CD8-positive, alpha-beta memory T cell (primary cell): ENCODE measurements at places on chromosomes 1 and 21. TPM values are rescaled to one million over a fixed set of nuclear protein-coding genes. Genes with fewer than 3 reads are reported as not detected.

GRCh38 chr1:47333922-47334764 lies 553 bp downstream of the CMPK1 start:
- no peaks in the 10 kb centered on the region for H3K27me3 ChIP-seq
- peaks cover 28% of the 10 kb centered on the region for H3K4me1 ChIP-seq
- H3K36me3 ChIP-seq, result no peaks in the 10 kb centered on the region
- DNase-seq, result peak; percentile 81
- H3K27ac ChIP-seq, result peak overlapping the region; percentile 89
- peak overlapping the region; percentile 98 for H3K4me3 ChIP-seq

DNA sequence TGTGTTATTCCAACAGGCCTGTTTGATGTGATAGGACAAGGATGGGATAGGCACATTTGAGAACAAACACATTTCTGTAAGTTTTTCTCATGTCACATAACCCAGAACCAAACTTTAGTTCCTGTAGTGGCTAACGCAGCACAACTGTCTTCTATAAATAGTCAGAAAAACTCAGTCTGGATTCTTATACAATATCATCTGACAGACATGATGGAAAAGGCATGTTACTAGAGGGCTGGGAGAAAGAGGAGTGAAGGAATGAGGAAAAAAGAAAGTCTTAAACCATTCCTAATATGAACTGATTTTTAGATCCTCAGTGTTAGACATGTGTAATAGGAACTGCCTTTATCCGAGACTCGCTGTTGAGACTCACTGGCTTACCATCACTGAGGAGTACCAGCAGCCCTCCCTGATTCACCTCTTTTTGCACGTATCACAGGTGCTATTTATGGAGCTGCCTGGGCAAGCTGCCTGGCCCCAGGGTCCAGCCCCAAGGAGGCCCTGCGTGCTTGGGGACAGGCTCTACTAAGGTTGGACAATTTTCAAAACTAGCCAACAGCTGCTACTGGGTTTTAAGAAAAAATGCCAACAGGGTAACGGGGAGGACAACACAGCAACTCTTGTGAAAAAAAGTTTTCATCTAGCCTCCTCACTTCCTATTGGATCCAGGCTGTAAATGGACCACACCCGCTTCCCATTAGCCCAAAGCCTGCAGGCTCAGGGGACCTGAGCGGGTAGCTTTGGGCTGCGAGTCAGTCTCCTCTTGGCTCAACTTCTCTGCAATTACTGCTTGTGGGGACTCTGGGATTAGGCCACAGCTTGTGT lies 30.7 kb upstream of the SERBP1 start:
- no peak for DNase-seq
- H3K27me3 ChIP-seq, result no peaks in the 10 kb centered on the region
- no peaks in the 10 kb centered on the region for H3K4me1 ChIP-seq
- no peak overlapping the region for H3K4me3 ChIP-seq
- H3K36me3 ChIP-seq, result no peaks in the 10 kb centered on the region

GRCh38 chr1:201888282-201889089 lies at the start of gene SHISA4:
Gene SHISA4 (plus strand): TSS chr1:201888898. CDS start chr1:201888995, 97 bp downstream.
- H3K27me3 ChIP-seq, result peaks cover 33% of the 10 kb centered on the region
- H3K27ac ChIP-seq, result no peak within 1 kb of the TSS
- DNase-seq, result no peak
- peak within 1 kb of the TSS; percentile 39 for H3K4me3 ChIP-seq

Gene TNFRSF25
- 100 TPM for total RNA-seq

DNA sequence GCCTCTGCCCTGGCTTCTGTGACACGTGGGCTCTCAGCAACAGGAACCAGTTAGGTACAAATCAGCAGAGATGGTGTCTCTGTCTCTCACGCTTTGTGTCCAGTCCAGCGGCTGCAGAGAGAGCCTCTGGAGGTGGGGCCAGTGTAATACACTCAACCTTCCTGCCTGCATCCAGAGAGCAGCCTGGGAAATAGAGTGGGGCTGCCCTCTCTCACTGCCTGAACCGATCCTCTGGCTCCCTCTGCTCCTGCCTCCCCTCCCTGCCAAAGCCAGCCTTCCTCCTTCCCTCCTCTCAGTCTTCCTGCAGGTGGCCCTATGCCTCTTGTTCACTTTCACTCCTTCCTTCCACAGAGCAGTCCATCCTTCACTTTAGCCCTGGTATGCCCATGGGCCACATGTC lies at the start of gene ZNF648:
Gene ZNF648 (minus strand): TSS at position 119 of the 400 bp plus-strand sequence. CDS start 3,702 bp downstream, outside the sequence.
- H3K4me1 ChIP-seq, result no peaks in the 10 kb centered on the region
- no peak for DNase-seq
- H3K4me3 ChIP-seq, result no peak within 1 kb of the TSS
- H3K36me3 ChIP-seq, result no peaks in the 10 kb centered on the region
- H3K27me3 ChIP-seq, result no peaks in the 10 kb centered on the region
- no peak within 1 kb of the TSS for H3K27ac ChIP-seq

GRCh38 chr1:15207031-15207828 lies 39.8 kb upstream of the FHAD1 start:
- no peak overlapping the region for H3K4me3 ChIP-seq
- H3K36me3 ChIP-seq, result no peaks in the 10 kb centered on the region
- H3K4me1 ChIP-seq, result no peaks in the 10 kb centered on the region
- H3K27ac ChIP-seq, result no peak overlapping the region
- H3K27me3 ChIP-seq, result no peaks in the 10 kb centered on the region

DNA sequence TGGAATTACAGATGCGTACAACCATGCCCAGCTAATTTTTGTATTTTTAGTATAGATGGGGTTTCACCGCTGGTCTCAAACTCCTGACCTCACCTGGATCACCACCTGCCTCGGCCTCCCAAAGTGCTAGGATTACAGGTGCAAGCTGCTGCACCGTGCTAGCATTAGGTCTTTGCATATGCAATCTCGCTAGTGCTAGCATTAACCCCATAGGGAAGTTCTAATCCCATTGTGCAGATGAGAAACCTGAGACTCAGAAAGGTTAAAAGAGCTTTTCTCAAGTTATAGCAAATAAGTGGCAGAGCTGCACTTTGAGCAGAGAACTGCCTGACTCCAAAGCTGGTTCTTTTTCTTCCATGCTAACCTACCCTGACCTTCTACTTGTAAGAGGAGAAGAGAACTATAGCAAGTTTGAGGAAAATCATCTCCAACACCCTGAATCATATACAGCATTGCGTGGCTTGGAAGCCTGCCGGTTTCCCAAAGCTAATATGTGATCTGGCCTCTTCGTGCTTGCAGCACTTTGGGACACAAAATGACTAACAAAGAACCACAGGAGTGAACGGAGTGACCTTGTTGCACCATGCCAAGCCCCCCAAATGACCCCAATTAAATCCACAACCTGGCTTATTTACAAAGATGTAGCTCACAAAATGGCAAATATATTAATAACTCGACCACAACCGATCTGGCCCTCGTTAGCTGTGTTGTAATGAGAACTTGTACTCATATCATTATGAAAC lies 185.1 kb downstream of the TM2D1 start:
- H3K4me1 ChIP-seq, result no peaks in the 10 kb centered on the region
- H3K4me3 ChIP-seq, result no peak overlapping the region
- H3K27ac ChIP-seq, result no peak overlapping the region
- no peaks in the 10 kb centered on the region for H3K27me3 ChIP-seq
- H3K36me3 ChIP-seq, result no peaks in the 10 kb centered on the region
- no peak for DNase-seq

Gene SLAMF6
- 30.7 TPM for total RNA-seq

DNA sequence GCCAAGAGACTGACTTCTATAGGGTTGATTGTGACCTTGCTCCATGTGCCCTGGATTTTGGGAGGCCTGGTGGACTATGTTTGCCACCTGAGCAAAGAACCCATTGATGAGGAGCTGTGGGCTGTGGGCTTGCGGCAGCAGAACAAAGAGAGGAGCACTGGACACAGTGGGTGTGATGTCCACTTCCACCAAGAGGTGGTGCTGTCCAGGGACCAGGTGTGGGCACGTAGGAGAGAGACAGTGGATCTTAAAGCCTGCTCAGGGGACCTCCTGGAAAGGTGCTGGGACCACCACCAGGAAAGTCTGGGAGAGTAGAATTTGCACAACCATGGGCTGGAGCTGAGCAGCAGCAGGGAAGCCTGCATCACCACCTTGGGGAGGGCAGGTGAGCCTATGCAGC lies 106.7 kb upstream of the ETS2 start:
- no peaks in the 10 kb centered on the region for H3K4me1 ChIP-seq
- H3K36me3 ChIP-seq, result no peaks in the 10 kb centered on the region
- no peaks in the 10 kb centered on the region for H3K27me3 ChIP-seq
- H3K27ac ChIP-seq, result no peak overlapping the region

- H3K4me1 ChIP-seq, result no peaks in the 10 kb centered on the region
- no peaks in the 10 kb centered on the region for H3K36me3 ChIP-seq
- H3K27ac ChIP-seq, result no peak overlapping the region
- H3K27me3 ChIP-seq, result no peaks in the 10 kb centered on the region
These were observed 158.4 kb downstream of the DUSP10 start for GRCh38 chr1:221583465-221583864.

Gene KLHDC7A
- not detected for total RNA-seq

- no peak overlapping the region for H3K4me3 ChIP-seq
- no peaks in the 10 kb centered on the region for H3K4me1 ChIP-seq
- no peak overlapping the region for H3K27ac ChIP-seq
- no peaks in the 10 kb centered on the region for H3K36me3 ChIP-seq
These were observed 94.9 kb downstream of the MAB21L3 start for GRCh38 chr1:116205941-116206679.

- no peaks in the 10 kb centered on the region for H3K4me1 ChIP-seq
- no peaks in the 10 kb centered on the region for H3K36me3 ChIP-seq
- no peak for DNase-seq
- H3K4me3 ChIP-seq, result no peak overlapping the region
These were observed 44.5 kb upstream of the VAMP3 start for GRCh38 chr1:7726623-7727022.

Gene KRTAP19-3
- not detected for total RNA-seq

- H3K36me3 ChIP-seq, result no peaks in the 10 kb centered on the region
- H3K4me1 ChIP-seq, result peaks cover 39% of the 10 kb centered on the region
- DNase-seq, result no peak
These were observed 3.5 kb upstream of the IGSF8 start for GRCh38 chr1:160101717-160102522.

GRCh38 chr1:92511541-92511940 lies 24.8 kb upstream of the GFI1 start:
- no peak overlapping the region for H3K4me3 ChIP-seq
- no peak for DNase-seq
- H3K27ac ChIP-seq, result no peak overlapping the region
- H3K4me1 ChIP-seq, result no peaks in the 10 kb centered on the region
- no peaks in the 10 kb centered on the region for H3K27me3 ChIP-seq

GRCh38 chr1:62726011-62726442 lies 37.8 kb upstream of the DOCK7 start:
- H3K4me3 ChIP-seq, result no peak overlapping the region
- no peak for DNase-seq
- no peaks in the 10 kb centered on the region for H3K27me3 ChIP-seq
- H3K27ac ChIP-seq, result no peak overlapping the region

- DNase-seq, result no peak
- H3K4me1 ChIP-seq, result no peaks in the 10 kb centered on the region
- H3K27me3 ChIP-seq, result peaks cover 8% of the 10 kb centered on the region
- no peak overlapping the region for H3K27ac ChIP-seq
These were observed 66.8 kb upstream of the RGS7 start for GRCh38 chr1:241423541-241424479.

Gene RPE65
- not detected for total RNA-seq

DNA sequence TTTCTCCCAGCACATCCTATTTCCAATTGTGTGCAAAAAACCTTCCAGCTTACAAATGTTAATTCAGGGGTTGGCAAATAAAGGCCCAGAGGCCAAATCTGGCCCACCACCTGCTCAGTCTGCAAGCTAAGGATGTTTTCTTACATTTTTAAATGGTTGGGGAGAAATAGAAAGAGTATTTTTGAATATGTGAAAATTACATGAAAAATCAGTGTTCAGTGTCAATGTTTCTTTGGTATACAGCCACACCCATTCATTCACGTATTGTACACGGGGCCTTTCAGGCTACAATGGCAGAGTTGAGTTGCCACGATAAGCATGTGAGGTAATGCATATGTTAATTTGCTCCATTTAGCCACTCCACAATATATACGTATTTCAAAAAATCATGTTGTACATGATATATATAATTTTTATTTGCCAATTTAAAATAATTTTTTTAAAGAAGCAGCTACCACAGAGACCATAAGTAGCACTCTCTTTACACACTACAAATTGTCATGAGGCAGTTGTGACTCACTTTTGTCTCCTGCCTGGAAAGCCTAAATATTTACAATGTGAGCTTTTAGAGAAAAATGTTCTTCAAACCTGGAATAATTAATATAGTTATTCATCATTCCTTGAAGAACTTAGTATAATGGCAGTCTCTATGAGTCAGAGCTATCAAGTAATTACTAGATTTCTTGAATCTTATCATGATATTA lies 189.6 kb downstream of the SMYD3 start:
- H3K36me3 ChIP-seq, result no peaks in the 10 kb centered on the region
- no peak overlapping the region for H3K27ac ChIP-seq
- no peaks in the 10 kb centered on the region for H3K4me1 ChIP-seq
- DNase-seq, result no peak
- H3K4me3 ChIP-seq, result no peak overlapping the region

Gene NMNAT2
- total RNA-seq, result not detected

DNA sequence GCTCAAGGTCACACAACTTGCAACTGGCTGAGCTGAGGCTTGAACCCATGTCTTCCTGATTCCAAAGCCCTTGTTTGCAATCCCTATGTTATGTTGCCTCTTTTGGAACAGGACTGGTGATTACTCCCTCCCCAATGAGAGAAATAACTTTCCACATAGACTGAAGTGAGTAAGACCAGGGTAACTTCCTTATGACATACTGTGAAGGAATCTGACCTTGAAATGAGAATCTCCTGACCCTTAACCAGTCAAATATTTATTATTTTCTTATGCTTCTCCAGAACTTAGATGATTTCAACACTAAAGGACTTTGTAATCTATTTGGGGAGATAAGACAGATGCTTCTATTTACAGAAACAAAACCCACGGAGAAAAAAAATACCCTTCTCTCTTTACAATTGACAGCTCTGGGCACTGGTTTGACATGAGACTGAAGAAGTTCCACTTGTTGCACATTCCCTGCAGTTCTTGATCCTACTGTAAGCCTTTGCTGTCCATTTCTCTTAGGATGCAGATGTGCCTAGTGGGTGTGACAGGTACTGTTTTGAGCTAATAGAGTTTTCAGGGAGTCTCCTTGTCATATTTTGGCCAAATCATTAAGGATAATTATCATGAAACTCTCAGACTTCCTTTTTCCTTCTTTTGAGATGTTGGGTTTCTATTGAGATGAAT lies 3.9 kb upstream of the RPTN start:
- DNase-seq, result no peak
- H3K36me3 ChIP-seq, result no peaks in the 10 kb centered on the region
- no peak overlapping the region for H3K27ac ChIP-seq
- H3K27me3 ChIP-seq, result no peaks in the 10 kb centered on the region
- no peak overlapping the region for H3K4me3 ChIP-seq
